ENCODE measurements at places on chromosomes 7 and 10. TPM values are rescaled to one million over a fixed set of nuclear protein-coding genes. Genes with fewer than 3 reads are reported as not detected.

GRCh38 chr7:92330835-92331438, 85.2 kb downstream of the ANKIB1 start:
- DNase-seq = no peak

DNA sequence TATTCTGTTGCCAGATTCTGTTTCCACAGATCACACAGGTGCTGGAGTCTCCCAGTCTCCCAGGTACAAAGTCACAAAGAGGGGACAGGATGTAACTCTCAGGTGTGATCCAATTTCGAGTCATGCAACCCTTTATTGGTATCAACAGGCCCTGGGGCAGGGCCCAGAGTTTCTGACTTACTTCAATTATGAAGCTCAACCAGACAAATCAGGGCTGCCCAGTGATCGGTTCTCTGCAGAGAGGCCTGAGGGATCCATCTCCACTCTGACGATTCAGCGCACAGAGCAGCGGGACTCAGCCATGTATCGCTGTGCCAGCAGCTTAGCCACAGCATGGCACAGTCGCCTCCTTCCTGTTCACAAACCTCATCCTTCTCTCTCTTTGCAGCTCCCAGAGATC, 237.5 kb upstream of the PRSS1 start:
- no peak for DNase-seq

GRCh38 chr10:29969255-29970011, 90.0 kb downstream of the JCAD start:
- no peak for DNase-seq

DNA sequence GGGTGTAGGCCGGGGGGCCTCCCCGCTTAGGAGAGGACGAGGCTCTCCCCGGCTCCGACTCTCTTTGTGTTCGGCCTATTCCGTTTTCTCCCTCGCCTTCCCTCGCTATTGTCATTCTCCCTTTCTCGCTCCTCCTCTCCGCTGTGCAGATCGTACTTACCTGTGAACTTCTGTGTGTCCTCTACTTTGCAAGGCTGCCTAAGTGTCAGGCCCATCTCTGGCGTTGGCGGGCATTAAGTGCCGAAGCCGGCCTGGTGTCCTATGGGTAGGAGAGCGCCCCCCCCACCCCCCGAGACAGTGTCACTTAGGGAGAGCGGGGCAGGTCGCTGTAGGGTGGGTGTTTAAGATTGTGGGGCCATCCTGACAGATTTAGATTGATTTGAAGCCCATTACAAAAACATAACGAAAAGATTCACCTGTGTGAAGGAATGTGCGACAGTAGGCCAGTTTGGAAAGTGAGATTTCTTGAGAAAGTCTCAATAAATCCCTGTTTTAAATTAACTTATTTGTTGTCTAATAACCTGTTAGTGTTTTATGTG, 579 bp downstream of the RBM33 start:
- DNase-seq = peak; percentile 14

GRCh38 chr7:149787428-149788299, 14.3 kb upstream of the ZNF467 start:
- DNase-seq = no peak

- no peak for DNase-seq
These were observed 97.8 kb downstream of the CHST15 start for GRCh38 chr10:123995461-123996131.

DNA sequence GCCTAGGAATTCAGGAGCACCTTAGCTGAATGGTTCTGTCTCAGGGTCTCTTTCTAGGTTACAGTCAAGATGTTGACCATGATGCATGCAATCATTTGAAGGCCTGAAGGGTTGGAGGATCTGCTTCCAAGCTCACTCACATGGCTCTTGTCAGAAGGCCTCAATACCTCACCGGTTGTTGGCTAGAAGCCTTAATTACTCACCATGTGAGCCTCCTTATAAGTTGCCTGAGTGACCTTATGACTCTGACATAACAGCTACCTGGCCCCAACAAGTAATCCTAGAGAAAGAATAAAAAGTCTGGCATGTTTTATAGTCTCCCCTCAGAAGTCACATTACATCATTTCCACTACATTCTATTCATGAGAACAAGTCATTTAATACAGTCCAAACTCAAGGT, 3.4 kb upstream of the C1GALT1 start:
- DNase-seq = no peak

DNA sequence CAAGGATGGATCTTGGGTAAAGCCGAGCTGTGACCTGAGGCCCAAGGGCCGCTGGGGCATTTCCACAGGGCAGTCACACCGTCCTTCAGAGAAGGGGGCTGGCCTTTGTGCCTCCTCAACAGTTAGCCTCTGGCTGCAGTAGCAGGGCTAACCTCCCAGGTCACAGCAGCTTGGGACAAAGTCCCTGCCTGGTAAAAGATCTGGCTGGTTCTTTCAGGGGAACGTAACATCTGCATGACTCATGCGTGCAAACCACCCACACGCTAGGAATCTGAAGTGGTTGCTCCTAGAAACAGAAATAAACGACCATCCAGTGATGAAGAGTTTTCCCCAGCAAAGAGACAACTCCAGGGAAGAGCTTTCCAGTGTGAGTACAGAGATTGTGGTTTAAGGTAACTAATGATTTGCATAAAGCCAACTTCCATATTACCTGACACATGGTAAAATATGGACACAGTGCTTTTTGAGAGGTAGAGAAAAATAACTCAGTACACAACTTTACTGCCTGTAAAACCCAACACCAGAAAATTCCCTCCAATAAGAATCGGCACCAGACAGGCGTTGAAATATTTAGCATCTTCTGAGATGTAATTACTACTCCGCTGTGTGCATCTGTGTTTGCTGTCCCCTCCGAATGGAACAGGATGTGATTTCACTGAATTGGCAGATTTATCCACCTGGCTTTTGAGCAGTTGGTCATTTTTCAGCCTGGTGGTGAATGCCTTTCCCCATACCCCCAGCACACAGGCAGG, 84.9 kb upstream of the ADRB1 start:
- DNase-seq = no peak

- DNase-seq = no peak
These were observed 124.7 kb upstream of the CTBP2 start for GRCh38 chr10:125284875-125285597.

DNA sequence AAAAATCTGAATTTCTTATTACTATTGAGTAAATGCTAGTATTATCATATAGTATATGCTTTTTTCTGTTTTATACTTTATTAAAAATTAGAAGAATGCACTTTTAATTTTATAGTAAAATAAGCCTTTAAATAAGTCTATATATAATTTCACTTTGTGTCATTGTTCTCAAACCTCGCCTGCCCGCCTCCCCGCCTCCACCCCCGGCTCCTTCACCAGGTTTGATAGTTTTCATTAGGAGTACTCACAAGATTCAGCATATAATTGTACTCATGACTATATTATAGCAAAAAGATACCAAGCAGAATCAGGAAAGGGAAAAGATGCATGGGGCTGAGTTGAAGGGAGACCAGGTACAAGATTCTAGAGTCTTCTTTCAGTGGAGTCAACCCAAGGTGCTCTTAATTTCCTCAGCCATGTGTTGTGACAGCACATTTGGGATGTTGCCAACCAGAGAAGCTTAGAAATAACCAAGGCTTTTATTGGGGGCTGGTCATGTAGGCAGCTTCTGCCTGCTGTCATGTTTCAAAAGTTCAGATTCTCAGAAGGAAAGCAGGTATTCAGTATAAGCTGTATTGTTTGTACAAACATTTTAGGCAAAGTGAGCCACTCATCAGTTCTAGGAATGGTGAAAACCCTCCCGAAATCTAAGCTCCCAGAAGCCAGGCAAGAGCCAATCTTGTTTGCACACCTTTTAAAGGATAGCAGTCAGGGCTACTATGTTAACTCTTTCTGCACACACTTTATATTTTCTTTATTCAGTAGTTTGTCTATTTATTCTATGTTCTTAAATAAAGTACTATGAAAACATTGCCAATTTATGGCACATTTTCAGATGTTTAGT, 12.3 kb downstream of the NHLRC2 start:
- DNase-seq = no peak

DNA sequence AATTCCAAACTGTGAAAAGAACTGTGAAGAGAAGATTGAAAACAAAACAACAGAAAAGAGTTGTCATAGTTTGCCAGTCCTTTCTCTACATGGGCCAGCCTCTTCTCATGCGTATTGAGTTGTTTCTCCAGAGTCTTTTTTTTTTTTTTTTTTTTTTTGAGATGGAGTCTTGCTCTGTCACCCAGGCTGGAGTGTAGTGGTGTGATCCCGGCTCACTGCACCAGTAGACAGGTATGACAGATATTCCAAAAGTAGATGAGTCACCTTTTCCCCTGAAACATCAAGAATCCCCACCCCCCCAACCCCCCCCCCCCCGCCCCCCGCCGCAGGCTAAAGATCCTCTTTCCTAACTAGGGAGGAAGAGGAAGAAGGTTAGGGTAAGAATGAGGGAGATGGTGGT, 15.6 kb upstream of the KMT2C start:
- no peak for DNase-seq

GRCh38 chr10:96072674-96073073, 29.3 kb downstream of the CCNJ start:
- no peak for DNase-seq

- DNase-seq = no peak
These were observed 11.5 kb upstream of the CC2D2B start for GRCh38 chr10:95896071-95896850.

DNA sequence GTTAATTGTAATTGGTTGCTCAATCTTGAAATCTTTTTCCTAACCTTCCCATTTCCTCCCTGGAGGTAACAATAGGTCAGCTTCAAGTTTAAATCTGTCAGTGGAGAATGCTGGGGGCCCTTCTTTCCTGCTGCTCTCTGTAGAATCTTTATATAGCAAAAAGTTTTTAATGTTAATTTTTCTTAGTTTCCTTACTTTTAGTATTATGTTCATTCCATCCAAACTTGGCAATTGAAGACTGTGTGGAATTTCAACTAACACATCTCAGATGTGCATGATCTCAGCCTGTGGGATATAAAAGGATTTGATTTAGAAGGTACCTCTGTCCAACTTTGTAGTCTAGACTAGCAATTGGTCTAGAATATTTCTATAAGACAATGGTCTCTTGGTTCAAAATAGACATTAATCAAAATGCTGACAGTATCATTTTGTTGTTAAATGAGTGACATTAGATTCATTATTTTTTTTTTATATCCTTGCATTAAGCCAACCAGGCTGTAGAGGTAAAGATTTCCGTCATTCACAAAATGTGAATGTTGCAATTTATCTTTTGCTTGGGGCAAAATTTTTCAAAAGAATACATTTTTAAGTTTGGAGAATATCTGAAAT, 100.4 kb upstream of the SEMA3A start:
- DNase-seq = no peak

GRCh38 chr10:97490592-97490991, 7.6 kb downstream of the MMS19 start:
- DNase-seq = no peak

GRCh38 chr10:11789306-11789705, 33.9 kb upstream of the PROSER2 start:
- no peak for DNase-seq

DNA sequence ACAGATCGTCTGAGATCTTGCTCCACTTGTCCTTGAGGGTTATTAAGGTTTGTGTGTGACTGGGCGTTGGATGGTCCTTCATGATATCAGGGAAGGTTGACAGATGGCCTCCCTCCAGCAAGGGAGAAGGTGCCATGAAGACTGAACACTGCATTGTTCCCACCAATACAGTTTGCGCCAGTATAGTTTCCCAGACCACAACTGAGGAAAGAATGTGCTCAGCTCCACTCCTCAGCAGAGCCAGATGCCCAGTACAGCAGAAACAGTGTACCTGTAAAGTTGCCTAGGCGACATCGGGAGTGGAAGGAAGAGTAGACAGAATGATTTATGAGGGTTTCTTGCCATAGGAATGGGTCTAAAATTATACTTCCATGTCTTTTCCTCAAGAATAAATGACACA, 137.5 kb downstream of the ST7 start:
- DNase-seq = no peak

- DNase-seq = peak; percentile 46
These were observed 65.3 kb downstream of the PDIA4 start for GRCh38 chr7:148962823-148963582.

GRCh38 chr7:50366311-50366710, 61.8 kb downstream of the IKZF1 start:
- DNase-seq = no peak

- no peak for DNase-seq
These were observed 288.2 kb downstream of the WDR37 start for GRCh38 chr10:1344408-1344807.

DNA sequence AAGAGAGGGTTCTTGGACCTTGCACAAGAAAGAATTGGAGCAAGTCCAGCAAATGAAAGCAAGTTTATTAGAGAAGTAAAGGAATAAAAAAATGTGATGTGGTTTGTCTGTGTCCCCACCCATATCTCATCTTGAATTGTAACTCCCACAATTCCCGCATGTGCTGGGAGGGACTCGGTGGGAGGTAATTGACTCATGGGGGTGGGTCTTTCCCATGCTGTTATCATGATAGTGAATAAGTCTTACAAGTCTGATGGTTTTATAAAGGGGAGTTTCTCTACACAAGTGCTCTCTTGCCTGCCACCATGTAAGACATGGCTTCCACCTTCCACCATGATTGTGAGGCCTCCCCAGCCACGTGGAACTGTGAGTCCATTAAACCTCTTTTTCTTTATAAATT, 39.2 kb upstream of the FZD9 start:
- DNase-seq = no peak

DNA sequence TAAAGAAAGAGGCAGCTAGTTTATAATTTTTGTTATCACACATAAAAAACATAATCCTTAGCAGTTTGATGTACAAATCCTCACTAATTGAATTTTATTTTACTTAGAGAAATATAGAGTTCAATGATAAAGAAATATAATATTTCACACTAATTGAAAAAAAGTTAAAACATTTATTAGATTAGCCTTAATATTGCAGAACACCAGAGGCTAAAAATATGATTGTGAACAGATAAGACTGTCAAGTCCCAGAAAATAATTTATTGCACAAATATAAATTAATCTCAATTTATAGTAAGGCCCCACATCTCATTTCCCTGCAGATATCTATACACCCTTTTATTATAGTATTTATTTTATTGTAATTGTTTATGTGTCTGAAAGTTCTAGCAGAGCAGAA, 690.8 kb upstream of the PHF14 start:
- no peak for DNase-seq

GNAI1 gene
- total RNA-seq = 5.3 TPM

NEUROD6 gene
- not detected for total RNA-seq

HHEX gene
- 0.16 TPM for total RNA-seq

PON1 gene
- not detected for total RNA-seq

PPP1R17 gene
- total RNA-seq = not detected

OR6B1 gene
- total RNA-seq = not detected

GRID2IP gene
- 0.12 TPM for total RNA-seq

PRSS37 gene
- not detected for total RNA-seq

OR9A2 gene
- not detected for total RNA-seq

AMZ1 gene
- 0.05 TPM for total RNA-seq

SLC16A12 gene
- total RNA-seq = not detected

CFAP58 gene
- 0.24 TPM for total RNA-seq

ACADSB gene
- 25.8 TPM for total RNA-seq

MMP21 gene
- total RNA-seq = not detected

HOXA7 gene
- not detected for total RNA-seq

ACSM6 gene
- not detected for total RNA-seq

HMX3 gene
- total RNA-seq = not detected

EPDR1 gene
- not detected for total RNA-seq

FBXL13 gene
- total RNA-seq = 0.54 TPM

Measured in activated T-helper 1 cell treated with anti-CD3 and anti-CD28 coated beads, Interleukin-12 subunit alpha, Interleukin-12 subunit beta, Interleukin-2, Interleukin-4 antibody, amounts not matched to agents 30 ng/mL and 10 ng/mL and 1 ng/mL, durations not matched to agents 14 hours and 24 hours and 36 hours (primary cell).